ENCODE measurements at places on chromosomes 11 and 22.
A peak's percentile ranks its signal among the peaks of the same experiment; 100 is the strongest.

GRCh38 chr22:20000246-20001081, 16.2 kb downstream of the ARVCF start:
- DNase-seq, result no peak

DNA sequence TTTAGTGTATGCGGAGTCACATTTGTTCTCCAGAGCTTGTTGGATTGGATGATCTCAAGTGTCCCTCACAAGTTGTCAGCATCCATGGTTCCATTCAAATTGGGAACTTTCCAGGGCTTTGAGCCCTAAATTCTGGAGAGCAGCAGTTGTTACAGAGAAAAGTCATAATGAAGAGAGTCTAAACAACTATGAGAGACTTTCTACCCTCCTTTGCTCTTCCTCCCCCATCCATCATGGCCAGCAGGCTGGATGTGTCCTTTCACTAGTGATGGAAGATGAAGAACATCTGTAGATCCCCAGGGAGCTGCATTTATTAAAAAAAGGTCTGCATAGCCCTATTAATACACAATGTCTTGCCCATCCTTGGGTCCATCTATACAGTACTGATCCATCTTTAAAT, 129.6 kb upstream of the TIMP3 start:
- DNase-seq, result no peak

GRCh38 chr11:65503368-65503948, 4.6 kb downstream of the MALAT1 start:
- no peak for DNase-seq

DNA sequence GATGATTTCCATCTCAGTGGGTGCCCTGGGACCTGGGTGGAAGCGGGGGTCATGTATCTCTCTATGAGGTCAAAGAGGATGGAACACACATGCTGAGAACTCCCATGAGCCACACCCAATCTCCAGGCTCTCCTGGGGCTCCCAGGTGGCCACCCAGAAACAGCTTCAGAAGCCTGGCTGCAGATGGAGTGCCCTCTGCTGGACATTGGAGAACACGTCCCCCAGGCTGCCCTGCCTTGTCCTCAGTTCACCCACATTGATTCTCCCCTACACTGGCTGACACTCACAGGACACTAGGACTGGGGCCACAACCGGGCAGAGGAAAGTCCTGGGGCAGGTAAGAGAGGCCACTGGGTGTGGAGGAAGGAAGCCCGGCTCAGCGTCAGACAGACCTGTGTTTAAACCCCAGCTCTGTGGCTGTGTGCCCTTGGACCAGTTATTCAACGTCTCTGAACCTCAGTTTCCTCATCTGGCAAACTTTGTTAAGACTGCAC, 4.5 kb upstream of the NOL12 start:
- peak; percentile 45 for DNase-seq

DNA sequence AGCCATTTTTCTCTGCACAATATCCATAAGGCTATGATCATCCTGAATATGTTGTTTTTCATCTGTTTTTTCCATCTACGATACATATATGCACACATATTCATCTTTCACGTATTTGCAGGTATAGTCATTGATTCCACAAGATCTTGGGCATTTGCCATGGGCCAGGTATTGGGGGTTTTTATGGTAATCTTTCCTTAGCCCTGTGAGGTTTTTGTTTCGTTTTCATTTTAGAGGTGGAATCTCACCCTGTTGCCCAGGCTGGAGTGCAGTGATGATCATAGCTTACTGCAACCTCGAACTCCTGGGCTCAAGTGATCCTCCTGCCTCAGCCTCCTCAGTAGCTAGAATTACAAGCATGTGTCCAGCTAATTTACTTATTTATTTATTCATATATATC, 20.0 kb downstream of the CD6 start:
- DNase-seq, result no peak

- no peak for DNase-seq
Observed at GRCh38 chr11:86514453-86514852, 139.8 kb downstream of the CCDC81 start.
